ENCODE measurements at places on chromosomes 5 and 9.
A peak's percentile ranks its signal among the peaks of the same experiment; 100 is the strongest.

GRCh38 chr9:38284588-38285051, 107.9 kb upstream of the ALDH1B1 start:
- no peak for DNase-seq

- DNase-seq, result no peak
Observed at GRCh38 chr9:28332648-28333047, 759.4 kb upstream of the C9orf72 start.

DNA sequence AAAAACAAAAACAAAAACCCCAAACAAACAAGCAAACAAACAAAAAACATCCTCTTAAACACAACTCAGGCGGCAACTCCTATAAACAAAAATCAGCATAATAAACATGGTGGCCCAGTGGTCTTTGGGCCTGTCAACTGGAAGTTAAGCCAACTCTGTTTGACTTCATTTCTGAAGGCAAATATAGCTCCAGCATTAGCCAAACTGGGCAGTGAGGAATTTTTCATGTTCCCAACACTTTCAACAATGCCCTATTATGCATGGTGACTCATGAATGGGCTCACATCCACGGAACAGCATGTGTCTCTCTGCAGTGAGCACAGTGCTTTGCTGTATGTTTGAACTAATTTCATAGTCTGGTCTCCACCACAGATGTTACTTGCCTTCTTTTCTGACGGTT, 143.9 kb upstream of the STC2 start:
- peak; percentile 77 for DNase-seq

DNA sequence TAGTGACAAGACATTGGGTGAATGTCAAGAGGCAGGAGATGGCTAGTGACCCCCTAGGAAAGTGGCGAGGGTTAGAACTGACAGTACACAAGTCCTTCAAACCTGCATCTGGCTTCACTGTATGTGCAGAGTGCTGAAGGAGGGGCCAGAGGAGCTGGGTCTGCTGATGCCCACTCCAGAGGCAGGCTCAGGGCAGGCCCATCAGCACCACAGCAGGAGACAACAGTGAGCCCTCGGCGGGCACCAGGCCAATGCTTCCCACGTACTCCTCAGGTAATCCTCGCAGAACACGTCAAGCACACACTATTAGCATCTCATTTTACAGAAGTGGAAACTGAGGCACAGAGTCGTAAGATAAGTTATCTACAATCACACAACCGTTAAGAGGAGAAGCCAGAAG, 76.1 kb upstream of the SH3PXD2B start:
- no peak for DNase-seq

- DNase-seq, result no peak
Observed at GRCh38 chr9:101639311-101639710, 44.5 kb upstream of the PPP3R2 start.

- DNase-seq, result no peak
Observed at GRCh38 chr5:143957455-143957854, 145.5 kb downstream of the HMHB1 start.

GRCh38 chr9:87547671-87548081, 50.0 kb downstream of the DAPK1 start:
- no peak for DNase-seq

- DNase-seq, result peak; percentile 60
Observed at GRCh38 chr5:32531885-32532520, 53.4 kb upstream of the SUB1 start.

- no peak for DNase-seq
Observed at GRCh38 chr9:77457916-77458592, 190.1 kb downstream of the GNA14 start.

DNA sequence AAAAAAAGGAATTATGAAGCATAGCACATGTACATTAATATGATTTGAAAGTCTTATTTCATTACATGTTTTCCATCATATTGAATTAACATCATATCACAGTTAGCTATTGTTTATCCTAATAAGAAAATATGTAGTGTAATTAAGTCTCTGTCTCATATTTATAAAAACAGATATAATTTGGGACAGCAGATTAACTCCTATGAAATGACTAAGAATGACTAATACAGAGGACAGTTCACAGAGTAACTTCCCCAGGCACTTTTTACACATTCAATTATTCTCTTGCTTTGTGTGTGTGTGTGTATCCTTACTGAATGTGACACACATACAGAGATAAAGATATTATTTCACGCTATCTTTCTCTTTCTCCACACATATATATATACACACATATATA, 2400.9 kb upstream of the C9orf72 start:
- no peak for DNase-seq

- DNase-seq, result no peak
Observed at GRCh38 chr5:53482717-53483638, 2.5 kb downstream of the FST start.

DNA sequence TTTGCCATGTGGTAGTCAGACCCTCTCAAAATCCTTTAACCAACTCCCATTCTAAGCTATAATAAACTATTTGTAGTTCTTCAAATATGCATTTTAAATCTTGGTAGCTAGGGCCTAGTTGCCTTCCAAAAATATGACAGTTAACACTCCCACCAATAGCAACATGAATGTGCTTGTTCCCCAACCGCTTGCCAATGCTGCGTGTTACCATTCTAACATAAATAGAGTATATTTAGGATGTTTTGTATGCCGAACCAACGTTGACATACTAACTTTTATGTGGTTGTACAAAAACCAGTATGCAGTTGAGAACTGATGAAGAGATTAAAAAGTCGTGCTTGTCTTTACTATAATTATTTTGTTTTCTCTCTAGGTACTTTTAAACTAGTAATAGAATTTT, 9.0 kb downstream of the UBE2B start:
- no peak for DNase-seq

DNA sequence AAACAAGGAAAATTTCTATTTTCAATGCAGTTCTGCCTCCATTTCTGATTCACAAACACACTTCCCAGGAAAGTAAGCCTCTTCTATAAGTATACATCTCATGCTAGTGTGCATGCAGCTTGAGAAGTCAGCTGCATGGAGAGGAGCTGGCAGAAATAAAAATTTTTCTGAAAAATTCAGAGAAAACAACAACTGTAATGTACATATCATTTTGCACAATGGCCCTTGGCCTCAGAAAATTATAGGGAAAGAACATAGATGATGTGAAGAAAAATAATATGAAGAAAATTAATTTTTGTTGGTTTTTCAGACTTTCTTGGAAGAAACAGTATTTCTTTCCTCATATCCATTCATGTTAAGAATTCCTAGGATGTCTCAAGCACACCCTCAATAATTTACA, 277.8 kb upstream of the ADRA1B start:
- DNase-seq, result no peak

DNA sequence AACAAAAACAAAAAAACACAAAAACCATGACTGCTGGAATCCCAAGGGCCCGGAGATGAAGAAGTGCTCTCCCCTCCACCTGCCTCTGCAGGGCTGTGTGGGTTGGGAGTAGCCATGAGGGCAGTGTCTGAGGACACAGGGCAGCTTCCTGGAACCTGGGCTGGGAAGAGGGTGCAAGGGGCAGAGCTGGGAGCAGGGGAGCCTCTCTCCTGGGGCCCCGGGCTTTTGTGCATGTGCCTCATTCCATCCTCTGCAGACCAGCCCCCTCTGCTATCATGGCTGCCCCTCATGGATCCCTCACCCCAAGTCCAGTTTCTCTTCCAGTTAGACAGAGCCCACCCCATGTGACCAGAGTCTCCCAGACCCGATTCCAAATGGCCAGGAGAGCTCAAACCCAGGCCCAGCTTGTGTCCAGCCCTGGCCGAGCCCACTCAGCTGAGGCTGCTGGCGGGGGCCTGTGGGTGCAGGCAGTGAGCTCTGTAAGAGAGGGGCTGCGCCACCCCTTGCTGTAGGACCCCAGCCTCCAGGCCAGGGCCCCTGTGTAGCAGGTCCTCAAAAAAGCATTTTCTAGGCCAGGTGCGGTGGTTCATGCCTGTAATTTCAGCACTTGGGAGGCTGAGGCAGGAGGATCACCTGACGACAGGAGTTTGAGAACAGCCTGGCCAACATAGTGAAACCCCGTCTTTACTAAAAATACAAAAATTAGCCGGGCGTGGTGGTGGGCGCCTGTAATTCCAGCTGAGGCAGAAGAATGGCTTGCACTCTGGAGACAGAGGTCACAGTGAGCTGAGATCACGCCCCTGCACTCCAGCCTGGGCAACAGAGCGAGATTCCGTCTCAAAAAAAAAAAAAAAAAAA, 44.5 kb downstream of the PLPP7 start:
- no peak for DNase-seq

DNA sequence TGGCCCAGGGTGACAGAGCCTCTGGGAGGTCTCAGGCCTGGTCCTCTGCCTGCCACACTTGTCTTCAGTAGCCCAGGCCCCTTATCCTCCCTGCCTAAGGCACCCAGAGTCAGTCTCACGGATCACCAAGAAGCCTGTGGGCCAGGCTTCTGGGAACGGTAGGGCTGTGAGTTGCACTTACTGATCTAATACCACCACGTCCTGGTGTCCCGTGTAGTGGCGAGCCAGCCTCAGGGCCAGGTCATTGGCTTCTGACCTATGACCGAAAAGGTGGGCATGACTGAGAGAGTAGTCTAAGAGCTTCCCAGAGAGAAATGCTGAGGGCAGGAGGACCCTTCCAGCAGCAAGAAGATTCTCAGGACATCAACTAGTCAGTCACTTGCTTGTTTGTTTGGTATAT, 7.4 kb downstream of the PHYKPL start:
- no peak for DNase-seq

GRCh38 chr5:125321654-125322053, 575.2 kb upstream of the ZNF608 start:
- DNase-seq, result no peak

- DNase-seq, result no peak
Observed at GRCh38 chr5:146340260-146341081, 1.8 kb downstream of the POU4F3 start.

- no peak for DNase-seq
Observed at GRCh38 chr9:38442473-38443096, 18.3 kb upstream of the IGFBPL1 start.

DNA sequence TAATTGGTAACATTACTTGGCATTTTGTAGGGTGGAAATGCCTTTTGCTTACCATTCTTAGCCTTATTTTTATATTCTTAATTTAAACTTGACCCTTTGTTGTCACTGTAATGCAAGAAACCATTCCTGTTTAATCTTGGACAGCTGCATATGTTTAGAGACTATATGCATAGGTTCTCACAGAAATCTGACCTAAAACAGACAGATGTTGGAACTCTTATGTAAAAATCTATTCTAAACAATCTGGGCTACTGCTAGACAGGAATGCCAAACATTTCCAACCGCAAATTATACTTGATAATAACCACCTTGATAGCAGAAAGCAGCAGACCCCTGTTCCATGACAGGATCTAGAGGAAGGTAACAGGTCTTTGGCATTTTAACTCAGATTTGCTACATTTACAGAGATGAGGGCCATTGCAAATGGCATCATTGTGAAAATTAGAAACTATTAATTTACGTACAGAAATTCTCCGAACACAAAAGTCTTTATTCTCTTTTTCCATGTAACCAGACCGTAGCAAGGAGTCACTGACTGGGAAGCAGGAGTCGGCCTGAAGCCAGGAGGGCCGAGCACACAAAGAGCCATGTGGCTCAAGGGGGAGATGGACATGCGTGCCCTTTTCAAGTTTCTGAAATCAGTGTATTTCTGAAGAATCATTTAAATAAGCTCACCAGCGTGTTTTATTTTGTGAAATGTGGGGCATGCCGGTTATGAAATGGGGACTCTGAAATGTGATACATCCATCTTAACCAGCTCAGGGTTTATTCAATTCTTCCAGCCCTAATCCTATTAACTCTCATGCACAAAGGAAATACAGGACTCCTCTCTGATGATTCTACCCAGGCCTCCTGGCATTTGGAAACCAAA, 139.3 kb downstream of the AOPEP start:
- DNase-seq, result no peak

- no peak for DNase-seq
Observed at GRCh38 chr5:143806579-143806978, 5.4 kb upstream of the HMHB1 start.

- DNase-seq, result no peak
Observed at GRCh38 chr5:81067406-81067805, 107.2 kb downstream of the RASGRF2 start.

DNA sequence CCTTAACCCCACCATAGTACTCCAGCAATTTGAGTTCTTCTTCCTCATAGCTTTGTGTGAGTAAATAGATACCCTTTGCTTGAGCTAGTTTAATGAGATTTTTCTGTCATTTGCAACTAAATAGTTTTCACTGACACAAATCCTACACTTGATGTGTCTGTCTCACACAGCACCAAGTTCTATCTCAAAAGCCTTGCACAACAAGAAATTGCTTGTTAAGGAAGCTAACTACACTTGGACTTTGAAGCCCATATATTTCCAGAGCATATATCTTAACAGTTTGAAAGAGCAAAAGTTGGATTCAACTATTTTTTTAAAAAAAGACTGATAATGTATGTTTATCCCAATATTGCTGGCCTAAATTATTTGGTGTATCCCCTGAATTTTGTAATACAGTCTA, 459.2 kb downstream of the ACTL7B start:
- DNase-seq, result no peak

DNA sequence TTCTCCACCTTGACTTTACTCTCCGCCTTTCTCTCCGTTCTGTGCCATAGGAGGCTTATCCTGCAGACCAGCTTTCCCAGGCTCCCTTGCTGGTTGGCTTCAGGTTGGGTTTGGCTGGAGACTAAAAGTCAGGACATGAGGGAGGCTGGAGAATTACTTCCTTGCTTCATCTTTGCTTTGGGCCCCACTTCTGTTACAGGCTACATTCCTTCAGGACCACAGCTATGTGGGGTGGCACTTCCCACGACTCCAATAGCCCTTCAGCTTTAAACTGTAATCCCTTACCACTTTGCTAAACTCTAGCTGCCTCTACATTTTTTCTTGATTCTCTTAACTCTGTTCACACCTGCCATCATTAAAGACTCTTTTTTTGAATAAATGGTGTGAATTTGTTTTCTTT, 186.7 kb upstream of the NR4A3 start:
- DNase-seq, result no peak

DNA sequence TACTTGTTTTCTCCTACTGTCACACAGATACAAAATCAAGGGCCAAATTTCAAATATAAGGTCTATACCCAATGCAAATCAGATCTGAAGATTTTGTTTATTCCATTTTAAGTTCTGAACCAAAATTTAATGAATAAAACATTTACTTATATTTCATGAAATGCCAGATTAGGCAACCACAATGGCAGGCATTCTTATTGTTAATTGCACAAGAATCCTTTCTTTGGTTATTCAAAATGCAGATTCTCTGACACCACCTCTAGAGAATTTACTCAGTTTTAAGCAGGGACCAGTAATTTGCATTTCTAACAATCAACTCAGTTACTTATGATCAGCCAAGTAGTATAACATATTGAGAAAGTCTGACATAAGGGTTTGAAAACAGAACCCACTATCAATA, 972.4 kb upstream of the ACO1 start:
- DNase-seq, result no peak

- no peak for DNase-seq
Observed at GRCh38 chr5:117299936-117300328, 725.3 kb upstream of the SEMA6A start.

GRCh38 chr5:173746047-173746646, 129.7 kb upstream of the BOD1 start:
- DNase-seq, result no peak

DNA sequence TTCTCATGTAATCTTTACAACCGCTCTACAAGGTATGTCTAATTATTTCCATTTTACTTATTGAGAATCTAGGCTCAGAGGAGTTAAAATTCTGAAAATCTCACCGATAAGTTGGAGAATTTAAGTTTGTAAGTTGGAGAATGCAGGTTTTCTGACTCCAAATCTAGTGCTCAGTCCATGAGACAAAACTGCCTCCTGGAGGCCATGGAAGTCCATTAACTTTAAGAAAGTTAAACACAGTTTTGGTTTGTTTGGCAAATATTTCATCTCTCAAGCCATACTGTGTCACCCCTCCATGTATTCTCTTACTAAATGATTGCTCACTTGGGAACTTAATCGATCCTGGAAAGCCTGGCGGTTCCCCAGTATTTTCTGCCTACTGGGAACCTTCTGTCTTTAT, 52.6 kb downstream of the INIP start:
- DNase-seq, result no peak

Data from Panc1 (cell line).